ENCODE measurements at places on chromosomes 7 and 10.

GRCh38 chr10:80187465-80188409 lies 17.6 kb downstream of the ANXA11 start:
- no peak for DNase-seq

GRCh38 chr7:31493714-31494181 lies 20.1 kb upstream of the ITPRID1 start:
- DNase-seq: no peak

- no peak for DNase-seq
Observed at GRCh38 chr7:22725585-22725984, 1.4 kb upstream of the IL6 start.

DNA sequence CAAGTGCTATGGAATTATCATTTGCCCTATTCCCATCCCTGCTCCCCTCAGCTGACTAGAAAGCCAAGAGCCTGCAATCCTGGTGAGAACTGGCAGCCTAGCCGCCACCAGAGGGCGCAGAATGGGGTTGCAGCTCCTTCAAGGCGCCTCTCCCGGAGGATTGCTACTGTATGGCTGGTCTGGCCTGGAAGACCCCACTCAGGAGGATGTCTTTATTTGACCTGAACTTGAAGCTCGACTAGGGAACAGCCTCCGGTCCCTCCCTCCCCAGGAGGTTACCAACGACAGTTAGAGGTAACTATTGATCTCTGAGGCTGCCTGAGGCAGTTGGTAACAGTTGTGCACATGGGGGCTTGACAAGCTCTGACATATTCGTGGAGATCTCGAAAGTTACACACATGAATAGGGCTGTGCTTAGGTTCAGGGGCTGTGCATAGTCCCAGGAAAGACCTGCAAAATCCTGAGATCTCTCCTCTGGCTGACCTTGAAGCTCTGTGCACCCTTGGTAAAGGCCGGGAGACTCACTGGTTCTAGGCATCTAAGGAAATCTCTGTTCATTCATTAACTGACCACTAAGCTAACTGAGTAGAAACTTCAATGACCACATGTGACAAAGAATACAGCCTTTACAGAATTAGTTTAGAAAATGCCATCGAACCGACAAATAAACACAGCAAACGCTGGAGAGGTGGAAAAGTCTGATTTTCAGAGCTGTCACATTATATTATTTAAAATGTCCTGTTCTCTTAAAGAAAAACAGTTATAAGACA lies 65.7 kb downstream of the TSPAN12 start:
- DNase-seq: peak; percentile 52

- DNase-seq: no peak
Observed at GRCh38 chr7:28700096-28700495, 258.0 kb downstream of the TRIL start.

DNA sequence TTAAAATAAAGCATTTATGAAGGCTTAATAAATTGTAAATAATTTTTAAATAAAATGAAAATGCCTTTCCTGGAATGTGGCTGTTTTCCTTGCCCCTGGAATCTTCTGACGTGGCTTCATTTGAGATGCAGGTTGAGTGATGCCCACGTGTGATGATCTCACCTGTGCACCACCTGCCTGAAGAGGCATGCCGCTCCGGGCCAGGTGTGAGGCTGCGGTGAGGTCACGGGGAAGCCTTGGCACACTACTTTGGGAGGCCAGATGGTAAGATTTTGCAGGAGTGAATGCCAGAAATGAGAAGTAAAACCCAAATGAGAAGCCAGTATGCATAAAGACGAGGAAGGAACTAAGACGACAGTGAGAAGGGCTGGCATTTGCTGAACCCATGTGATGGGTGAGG lies 36.2 kb downstream of the GOT1 start:
- DNase-seq: no peak

DNA sequence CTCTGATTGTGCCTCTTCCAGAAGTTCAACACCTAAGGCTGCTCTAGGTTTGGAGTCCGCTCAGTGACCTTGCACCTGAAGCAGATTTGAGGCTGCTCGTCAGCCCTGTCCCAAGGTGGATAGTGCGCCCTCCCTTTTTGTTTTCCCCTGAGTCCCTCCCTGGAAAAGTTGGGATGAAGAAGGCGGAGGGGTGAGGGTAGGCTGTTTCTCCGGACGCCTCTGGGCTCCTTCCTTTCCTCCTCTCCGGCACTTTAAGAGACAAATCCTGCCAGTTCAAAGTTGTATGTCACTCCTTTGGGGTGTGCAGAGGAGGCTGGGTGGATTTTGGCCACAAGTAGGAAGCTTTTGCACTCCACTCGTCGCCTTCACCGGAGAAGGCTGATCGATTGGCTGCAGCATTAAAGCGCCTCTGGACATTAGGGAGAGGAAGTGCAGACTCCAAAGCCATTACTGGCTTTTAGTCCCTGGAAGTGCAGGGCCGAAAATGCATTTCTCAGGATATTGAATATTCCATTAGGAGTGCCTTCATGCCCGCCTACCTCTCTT lies 81.9 kb upstream of the PRKG1 start:
- no peak for DNase-seq

DNA sequence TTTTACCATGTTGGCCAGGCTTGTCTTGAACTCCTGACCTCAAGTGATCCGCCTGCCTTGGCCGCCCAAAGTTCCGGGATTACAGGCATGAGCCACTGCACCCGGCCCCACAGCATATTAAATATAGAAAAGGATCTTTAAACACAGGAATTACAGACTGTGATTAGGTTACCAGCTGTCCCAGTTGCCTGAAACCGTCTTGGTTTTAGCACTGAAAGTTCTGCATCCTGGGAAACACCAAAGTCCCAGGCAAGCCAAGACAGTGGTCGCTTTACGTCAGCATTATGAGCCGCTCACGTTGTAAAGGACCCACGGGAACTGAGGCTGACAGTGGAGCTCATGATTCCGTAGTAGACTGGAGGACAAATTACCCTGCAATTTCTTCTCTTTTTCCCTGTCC lies 69.0 kb upstream of the FAM180A start:
- no peak for DNase-seq

DNA sequence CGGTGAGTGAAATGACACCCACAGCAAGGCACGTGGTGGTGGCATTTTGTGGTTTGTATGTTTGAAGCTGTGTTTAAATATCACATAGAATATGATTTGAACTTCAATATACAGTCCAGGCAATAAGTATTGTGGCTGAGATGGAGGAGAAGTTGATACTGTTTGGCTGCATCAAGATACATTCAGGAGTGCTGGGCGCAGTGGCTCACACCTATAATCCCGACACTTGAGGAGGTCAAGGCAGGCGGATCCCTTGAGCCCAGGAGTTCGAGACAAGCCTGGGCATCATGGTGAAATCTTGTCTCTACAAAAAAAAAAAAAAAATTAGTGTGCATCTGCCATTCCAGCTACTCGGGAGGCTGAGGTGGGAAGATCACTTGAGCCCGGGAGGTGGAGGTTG lies 35.2 kb upstream of the NUB1 start:
- no peak for DNase-seq

GRCh38 chr7:77655836-77656455 lies 40.3 kb upstream of the RSBN1L start:
- no peak for DNase-seq

GRCh38 chr7:68146983-68147382 lies 1150.3 kb downstream of the TYW1 start:
- no peak for DNase-seq

GRCh38 chr7:26293569-26294308 lies 2.1 kb downstream of the SNX10 start:
- DNase-seq: no peak

DNA sequence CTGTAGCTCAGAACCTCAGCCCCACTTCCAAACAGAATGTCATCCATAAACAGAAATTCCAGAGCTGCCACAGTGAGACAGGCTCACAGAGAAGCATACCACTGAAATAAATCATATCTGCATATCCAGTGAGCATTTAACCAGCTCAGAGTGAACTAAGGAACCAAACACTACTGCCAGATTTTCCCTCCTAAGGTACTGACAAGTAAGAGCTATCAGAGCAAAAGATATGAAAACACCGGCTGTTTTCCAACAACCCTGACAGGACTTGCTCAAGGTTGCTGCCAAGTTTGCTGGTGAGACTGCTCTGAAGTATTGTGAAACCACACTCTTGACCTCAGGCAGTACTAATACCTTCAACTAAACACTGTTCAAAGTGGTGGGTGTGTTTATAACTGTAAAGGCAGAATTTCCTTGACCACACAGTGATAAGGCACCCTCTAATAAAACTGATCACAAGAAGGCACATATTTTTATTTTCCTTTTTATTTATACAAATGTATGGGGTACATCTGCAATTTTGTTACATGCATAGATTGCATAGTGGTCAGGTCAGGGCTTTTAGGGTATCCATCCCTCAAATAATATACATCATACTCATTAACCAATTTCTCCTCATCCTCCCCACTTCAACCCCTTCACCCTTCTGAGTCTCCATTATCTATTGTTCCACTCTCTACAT lies 18.3 kb downstream of the SGMS1 start:
- no peak for DNase-seq

DNA sequence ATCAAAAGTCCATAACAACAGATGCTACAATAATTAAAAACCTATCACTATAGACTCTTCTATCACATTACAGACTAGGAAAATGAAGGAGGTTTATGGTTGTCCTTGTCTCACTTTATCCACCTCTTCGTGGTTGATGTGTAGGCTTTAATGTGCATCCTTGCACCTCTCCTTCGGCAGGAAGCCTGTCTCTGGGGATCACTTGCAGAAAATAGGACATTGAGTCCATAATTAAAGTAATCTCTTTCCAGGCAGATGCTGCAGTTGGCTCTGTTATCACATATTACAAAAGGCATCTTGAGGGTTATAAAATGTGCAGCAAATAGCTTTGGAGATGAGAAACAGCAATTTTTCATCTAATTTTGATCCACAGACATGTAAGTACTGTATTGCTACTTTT lies 168.4 kb downstream of the RELN start:
- no peak for DNase-seq

GRCh38 chr10:6044060-6044459 lies 18.1 kb downstream of the IL2RA start:
- DNase-seq: no peak

DNA sequence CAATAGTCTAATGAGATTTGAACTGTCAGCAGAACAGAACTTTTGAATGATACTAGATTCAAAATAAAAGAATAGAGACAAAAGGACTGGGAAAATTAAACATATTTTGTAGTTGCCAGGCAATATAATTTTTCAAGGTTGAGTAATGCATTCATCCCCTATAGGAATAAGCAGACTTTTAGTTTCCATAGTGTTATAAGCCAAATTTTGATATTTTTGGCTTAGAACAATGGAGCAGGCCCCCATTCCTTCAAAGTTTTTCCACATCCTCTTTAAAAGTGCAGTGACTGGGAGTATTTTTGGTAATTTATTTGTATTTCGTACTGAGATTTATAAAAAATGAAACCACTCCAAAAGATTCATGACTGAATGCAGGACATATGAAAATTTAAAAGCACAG lies 24.0 kb downstream of the MEOX2 start:
- no peak for DNase-seq

DNA sequence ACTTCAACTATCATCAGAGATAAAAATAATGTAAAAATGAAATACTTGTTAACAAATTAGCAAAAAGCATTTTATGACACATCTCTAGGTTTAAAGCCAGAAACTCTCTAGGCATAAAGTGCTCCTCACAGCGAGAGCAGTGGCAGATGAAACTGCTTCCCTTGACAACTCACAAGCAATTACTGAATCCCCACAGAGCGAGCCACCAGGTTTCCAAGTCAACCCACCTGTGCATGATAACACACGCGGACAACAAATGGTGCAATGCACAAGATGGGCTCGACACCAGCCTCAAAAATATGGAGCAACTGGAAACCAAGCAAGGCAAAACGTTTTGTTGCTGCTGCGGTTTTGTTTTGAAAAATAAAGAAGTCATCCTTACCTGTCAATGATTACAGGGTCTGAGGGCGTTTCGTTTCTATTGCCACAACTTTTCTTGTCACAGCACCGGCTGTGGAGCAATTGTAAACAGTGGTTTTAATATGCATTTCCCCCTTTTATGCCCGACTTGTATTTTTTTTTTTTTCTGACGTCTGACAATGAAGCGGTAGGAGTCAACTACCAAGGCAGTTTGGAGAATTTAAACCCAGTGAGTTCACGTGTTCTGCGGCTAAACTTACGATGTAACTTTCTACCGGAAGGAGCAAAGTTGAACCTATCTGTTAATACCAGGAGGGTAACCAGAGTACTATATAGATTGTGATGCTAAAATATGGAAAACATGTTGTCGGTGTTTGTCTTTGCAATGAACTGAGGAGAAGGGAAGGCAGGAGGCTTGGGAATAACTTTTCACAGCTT lies 7.0 kb downstream of the EBF3 start:
- DNase-seq: no peak

DNA sequence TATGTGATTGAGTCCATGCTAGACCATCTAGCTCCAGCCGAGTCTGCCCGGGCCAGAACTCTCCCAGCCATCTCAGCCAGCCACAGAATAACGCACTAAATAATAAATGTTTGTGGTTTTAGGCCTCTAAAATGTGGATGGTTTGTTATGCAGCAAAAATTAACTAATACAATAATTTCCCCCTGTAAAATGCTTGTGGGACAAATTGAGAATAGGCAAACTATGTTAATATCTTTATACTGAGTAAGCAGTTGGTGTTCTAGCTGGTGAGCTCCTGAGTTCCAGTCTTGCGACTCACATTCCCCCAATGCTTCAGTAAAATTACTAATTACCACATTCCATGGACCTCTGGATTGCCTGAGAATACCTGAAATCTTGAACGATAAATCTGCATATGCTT lies 316.8 kb upstream of the NFE2L3 start:
- no peak for DNase-seq

- DNase-seq: no peak
Observed at GRCh38 chr7:47066976-47067614, 514.8 kb downstream of the TNS3 start.

DNA sequence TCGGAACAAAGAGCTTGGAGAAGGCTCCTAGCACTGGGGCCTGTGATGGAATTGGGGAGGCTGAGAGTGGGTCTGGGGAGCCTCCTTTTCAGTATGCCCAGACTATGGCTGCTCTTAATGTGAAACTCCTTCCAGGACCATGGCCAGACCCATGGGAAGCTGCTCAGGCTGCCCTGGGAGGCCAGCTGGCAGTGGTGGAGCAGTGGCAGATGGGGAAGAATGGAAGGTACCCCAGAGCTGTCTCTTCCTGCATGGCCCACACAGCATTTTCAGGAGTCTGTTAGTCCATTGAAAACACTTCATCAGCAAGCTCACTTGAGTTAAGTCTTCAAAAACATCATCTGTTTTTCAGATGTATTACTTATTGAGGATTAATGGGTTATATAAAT lies 18.5 kb downstream of the NACAD start:
- DNase-seq: no peak

GRCh38 chr7:45033261-45033930 lies 33.4 kb downstream of the CCM2 start:
- no peak for DNase-seq
